ENCODE measurements at places on chromosomes 4 and X.

DNA sequence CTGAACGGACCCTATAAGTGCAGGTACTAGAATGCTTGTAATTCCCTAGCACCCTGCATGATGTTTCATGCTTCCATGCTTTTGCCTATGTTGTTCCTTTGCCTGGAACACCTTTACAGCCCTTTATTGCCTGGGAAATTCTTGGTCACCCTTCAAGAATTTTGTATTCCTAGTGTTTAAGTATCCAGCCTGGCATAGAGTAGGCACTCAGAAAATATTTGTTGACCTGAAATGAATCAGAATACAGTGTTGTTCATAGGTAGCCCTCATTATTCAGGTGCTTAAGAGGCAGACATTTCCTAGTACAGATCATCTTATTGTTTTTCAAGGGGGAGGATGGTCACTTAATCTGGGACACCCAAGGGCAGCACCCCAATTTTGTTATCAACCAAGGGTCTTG, 75.3 kb downstream of the AKAP4 start:
- DNase-seq = no peak

GRCh38 chr4:172202480-172203076, 389.4 kb downstream of the GALNTL6 start:
- DNase-seq = peak; percentile 53

- DNase-seq = peak; percentile 93
Measured at GRCh38 chr4:2441393-2442174, 22.8 kb downstream of the CFAP99 start.

DNA sequence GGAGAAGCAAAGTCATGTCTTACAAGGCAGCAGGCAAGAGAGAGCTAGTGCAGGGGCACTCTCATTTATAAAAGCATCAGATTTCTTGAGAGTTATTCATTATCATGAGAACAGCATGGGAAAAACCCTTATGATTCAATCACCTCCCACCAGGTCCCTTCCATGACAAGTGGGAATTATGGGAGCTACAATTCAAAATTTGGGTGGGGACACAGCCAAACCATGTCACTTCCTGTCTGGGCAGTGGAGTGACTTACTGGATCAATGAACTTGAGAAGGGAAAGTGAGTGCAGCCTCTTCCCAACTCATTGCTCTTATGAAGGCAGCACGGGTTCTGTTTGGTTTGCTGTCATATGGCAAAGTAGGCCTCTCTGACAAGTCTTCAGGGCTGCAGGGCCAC, 261.8 kb upstream of the TAPT1 start:
- no peak for DNase-seq

- no peak for DNase-seq
Measured at GRCh38 chr4:186134257-186134656, 29.8 kb downstream of the FAM149A start.

GRCh38 chr4:73438048-73438447, 2.0 kb downstream of the AFP start:
- no peak for DNase-seq

- no peak for DNase-seq
Measured at GRCh38 chrX:135914404-135914803, 20.9 kb downstream of the SAGE1 start.

- peak; percentile 29 for DNase-seq
Measured at GRCh38 chr4:948936-949300, 16.7 kb downstream of the TMEM175 start.

DNA sequence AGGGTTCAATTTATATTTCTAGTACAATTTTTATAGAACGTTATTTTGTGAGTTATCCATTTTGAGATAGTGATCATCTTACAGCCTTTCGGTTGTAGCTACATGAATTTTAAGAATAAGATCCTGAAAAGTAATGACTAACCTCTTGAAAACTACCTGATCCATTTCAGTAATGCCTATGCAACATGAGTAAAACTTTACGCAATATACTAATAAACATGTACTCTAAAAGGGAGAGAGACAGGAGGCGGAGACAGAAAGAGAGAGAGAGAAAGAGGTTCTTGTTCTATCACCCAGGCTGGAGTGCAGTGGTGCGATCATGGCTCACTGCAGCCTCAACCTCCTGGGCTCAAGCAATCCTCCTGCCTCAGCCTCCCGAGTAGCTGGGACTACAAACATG, 816.1 kb downstream of the CCSER1 start:
- no peak for DNase-seq

- DNase-seq = no peak
Measured at GRCh38 chr4:73221734-73222133, 36.9 kb downstream of the ANKRD17 start.

- no peak for DNase-seq
Measured at GRCh38 chrX:19670321-19670750, 155.0 kb upstream of the MAP3K15 start.

- DNase-seq = no peak
Measured at GRCh38 chr4:128854433-128854832, 44.9 kb downstream of the JADE1 start.

DNA sequence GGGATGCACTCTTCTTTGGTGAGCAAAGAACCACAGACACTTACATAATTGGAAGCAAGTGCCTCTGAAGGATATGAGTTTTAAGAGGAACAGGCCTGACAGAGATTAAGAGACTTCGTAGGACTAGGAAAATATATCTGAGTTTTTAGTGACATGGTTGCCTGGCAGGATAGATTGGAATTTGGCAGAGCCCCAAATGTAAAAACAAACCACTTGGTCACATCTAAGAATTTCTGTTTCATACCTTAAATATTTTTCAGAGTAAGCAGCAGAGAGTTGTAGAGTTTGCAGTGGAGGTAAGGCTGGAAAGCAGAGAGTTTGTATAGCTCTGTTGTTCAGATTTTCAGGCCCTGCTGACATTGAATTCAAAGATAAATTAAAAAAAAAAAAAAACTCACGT, 150.1 kb upstream of the MAGEB2 start:
- DNase-seq = no peak

- no peak for DNase-seq
Measured at GRCh38 chr4:26178854-26179253, 142.0 kb upstream of the RBPJ start.

Data from D341Med (cell line).